ENCODE measurements at places on chromosomes 5 and 9.

GRCh38 chr9:129854588-129855110 lies 19.4 kb downstream of the USP20 start:
- no peak for DNase-seq

DNA sequence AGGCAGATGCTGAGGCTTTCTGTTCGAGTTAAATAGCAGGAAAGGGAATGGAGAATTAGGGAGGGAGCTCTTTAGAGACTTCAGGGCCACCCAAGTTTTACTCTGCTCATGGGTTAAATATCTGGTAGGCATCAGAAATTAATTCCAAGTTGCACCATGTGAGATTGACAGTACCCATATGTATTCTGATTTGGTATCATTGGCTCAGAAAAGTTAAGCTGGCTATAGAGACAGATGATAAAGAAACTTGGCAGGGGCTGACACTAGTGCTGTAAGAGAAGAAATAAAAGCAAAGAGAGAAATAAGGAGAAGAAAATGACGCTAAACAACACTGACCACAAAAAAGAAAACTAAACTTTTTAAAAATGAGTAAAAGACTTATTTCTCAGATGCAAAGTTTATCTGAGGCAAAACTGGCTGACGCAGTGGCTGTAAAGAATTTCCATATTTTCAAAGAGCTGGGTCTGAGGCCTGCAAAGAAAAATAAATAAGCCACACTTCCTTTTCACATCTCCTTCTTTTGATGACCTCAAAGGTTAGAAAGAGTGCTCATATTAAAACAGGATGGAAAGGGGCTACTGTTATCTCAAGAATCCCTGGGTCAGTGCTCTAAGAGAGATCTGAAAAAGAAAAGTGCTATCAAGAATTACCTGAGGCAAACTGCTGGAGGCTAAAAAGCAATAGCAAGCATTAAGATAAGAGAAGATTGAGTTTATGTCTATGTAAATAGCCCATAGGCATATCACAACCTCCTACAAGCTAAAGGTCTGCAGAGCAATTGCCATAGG lies 399.0 kb upstream of the MEF2C start:
- no peak for DNase-seq

DNA sequence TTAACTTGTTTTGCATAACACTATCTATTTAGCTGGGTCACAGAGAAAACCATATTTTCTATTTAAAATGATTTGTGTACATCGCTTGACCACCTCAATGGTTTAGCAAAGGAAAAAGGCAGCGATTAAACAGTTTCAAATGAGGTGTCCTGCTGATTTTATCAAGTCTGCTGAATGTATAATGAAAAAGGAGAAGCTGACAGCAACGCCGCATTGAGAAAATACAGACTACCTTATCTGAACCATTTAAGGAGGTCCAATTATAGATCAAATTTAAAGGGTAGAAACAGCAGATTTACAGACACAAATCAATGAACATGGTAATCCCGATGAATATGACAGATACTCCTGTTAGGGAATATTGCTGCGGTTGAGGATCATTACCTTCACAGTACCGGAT lies 29.6 kb downstream of the PSMB7 start:
- DNase-seq, result no peak

GRCh38 chr9:21993893-21994555 lies at the start of gene CDKN2A:
CDKN2A (minus strand) TSS chr9:21994392.
- DNase-seq, result no peak

- no peak for DNase-seq
These were observed 73.0 kb upstream of the RAI14 start for GRCh38 chr5:34583167-34583566.

GRCh38 chr9:123225374-123225813 lies 43.0 kb downstream of the STRBP start:
- DNase-seq, result peak; percentile 51

- DNase-seq, result no peak
These were observed 204.5 kb downstream of the DENND1A start for GRCh38 chr9:123725389-123725788.

DNA sequence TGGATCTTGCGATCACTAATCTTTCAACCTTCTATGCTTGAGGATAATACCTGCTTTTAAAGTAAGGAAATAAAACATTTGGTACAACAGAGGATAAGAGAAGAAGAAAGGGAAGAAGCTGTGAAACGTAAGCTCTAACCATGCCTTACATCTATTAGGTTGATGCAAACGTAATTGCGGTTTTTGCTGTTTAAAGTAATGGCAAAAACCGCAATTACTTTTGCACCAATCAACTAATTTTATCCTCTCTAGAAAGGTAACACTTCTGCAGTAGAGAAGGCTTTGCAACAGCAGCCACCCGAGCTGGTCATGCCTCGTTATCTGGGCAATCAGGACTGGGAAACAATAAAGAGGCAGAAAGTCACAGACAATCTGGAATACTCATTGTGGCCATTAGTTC lies 224.1 kb downstream of the MED10 start:
- DNase-seq, result no peak

GRCh38 chr9:87682085-87682484 lies 43.8 kb upstream of the CTSL start:
- no peak for DNase-seq

DNA sequence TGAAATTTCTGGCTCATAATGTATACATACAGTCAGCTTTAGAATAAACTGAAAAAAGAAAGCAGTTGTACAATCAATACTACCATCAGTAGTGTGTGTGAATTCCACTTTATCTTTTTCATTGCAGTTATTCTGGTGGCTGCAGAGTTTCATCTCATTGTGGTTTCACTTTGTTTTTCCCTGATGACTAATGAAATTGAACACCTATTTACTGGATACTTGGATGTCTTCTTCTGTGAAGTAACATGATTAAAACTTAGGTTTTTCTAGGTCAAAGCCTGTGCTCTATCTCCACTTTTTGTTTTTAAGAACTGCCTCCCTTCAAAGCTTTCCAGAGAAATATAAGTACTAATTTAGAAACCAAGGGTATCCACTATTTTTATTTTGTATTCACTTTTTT lies 174.3 kb downstream of the TRPM3 start:
- DNase-seq, result no peak

DNA sequence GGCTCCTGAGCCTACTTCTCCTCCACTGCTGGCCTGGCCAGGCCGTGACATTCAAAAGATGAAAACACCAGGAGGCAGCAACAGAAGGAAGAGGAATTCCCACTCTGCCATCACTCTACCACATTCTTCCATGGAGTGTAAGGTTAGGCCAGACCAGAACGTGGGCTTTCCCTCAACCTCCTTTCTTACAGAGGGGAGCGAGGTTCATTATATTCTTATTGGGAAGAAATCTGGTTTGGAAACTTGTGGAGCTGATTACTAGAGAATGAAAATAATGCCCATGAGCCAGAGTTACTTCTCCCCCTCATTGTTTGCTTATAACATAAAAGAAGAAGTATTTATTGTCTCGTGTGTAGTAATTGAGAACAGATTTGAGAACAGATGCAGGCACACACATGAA lies 136.3 kb upstream of the BASP1 start:
- DNase-seq, result no peak

- no peak for DNase-seq
These were observed 82.9 kb downstream of the ADAMTS2 start for GRCh38 chr5:179262126-179262920.

DNA sequence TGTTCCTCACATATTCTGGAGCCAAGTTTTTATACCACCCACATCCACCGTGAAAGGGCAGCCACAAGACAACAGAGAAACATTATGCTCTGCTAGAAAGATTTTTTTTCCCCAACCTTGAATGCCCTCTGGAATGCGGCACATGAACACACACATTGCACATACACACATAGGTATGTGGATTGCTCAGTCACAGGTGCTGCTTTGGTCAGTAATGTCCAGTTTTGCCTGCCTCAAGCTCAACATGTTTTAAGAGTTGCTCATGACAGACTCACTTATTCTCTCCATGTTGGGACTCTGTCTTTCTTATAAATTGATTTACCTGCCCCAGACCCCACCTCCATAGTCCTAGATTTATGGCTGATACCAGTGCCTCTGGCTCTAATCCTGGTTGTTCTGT lies 138.0 kb upstream of the ASTN2 start:
- no peak for DNase-seq

- DNase-seq, result no peak
These were observed 184.6 kb upstream of the DMAC1 start for GRCh38 chr9:7984203-7984602.

DNA sequence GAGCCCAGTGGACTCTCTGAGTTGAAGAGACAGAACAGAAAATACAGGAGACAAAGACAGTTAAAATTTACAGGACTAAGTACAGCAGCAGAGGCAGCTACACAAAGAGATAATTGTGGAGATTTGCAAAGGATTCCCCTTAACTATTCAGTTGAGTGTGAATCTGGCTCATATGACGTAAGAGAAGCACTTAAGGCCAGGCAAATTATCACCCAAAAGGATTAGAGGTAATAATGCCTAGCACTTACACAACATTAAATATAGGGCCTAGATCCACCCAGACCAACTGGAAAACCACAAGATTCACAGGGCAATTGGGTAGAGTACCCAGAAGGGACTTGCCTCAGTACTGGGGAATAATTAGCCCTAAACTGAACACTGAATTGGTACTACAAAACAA lies 41.3 kb downstream of the ADAMTS6 start:
- no peak for DNase-seq

DNA sequence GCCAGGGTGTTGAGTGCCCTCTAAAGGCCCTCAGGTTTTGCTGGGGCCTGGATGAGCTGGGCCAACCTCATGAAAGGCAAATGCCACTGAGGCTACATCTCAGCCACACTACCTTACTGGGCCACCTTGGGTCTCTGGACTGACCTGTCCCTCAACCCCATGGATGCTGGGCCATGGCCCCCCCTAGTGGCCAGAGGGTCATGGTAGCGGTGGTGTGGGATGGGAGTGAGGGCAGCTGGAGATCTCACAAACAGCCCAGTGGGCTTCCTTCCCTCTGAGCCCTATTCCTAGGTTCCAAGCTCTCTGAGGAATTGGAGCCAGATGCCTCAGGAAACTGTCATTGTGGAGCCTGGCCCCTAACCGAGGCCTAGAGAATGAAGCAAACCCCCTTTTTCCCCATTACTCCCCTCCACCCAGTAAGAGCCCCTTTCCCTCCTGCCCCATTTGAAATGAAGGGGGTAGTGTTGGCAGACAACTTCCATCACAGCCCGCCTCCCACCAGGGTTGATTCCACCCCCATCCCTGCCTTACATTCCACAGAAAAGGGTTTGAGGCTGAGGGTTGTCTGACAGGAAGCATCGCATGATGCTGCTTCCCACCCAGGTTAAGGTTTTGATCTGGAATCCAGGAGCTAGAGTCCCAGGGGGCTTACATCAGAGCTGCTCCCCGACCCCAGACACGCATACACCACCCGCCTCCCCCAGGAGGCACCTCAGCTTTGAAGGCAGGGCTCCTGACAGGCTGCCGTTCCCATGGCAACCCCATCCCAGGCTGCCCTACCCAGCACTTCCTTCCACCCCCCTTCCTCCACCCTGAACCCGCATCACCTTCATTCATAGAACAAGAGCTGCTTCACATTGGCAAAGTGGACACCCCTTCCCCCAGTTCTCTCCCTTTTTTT lies 63.9 kb downstream of the PCDH1 start:
- no peak for DNase-seq

DNA sequence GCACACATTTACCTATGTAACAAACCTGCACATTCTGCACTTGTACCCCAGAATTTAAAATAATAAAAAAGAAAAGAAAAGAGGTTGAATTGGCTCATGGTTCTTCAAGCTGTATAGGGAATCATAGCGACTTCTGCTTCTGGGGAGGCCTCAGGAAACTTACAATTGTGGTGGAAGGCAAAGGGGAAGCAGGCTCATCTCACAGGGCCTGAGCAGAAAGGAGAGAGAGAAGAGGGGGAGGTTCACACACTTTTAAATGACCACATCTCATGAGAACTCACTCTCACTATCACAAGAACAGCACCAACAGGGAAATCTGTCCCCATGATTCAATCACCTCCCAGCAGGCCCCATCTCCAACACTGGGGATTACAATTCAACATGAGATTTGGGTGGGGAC lies 214.6 kb downstream of the CDK5RAP2 start:
- DNase-seq, result no peak

- no peak for DNase-seq
These were observed 101.7 kb upstream of the NTRK2 start for GRCh38 chr9:84567805-84568204.

GRCh38 chr9:82549174-82549821 lies 513.6 kb downstream of the RASEF start:
- DNase-seq, result no peak

GRCh38 chr9:69759021-69759420 lies 790 bp downstream of the PTAR1 start:
- no peak for DNase-seq

- no peak for DNase-seq
These were observed 6.1 kb downstream of the BASP1 start for GRCh38 chr5:17223367-17224185.

GRCh38 chr5:43601454-43602260 lies 1.3 kb upstream of the NNT start:
- peak; percentile 5 for DNase-seq

DNA sequence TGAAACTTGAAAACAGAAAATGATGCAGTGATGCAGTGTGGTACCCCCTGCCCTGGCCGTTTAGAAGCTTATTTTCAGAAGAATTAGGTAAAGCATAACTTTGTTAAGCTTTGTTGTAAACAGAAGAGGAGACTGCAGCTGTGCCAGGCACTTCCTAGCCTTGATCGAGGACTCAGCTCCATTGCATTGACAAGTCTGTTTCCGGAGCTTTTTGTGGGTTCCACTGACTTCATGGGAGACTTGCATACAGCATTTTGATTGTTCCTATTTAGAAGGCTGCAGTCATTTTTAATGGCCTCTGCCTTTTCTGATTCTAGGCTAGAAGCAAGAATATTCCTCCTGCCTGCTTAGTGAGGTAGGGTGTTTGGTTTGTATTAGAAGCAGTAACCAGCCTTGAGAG lies 12.3 kb downstream of the MVB12B start:
- DNase-seq, result no peak

- no peak for DNase-seq
These were observed 6.2 kb downstream of the ETF1 start for GRCh38 chr5:138536665-138537315.

GRCh38 chr5:130978475-130978874 lies 186.6 kb downstream of the HINT1 start:
- DNase-seq, result no peak

- DNase-seq, result no peak
These were observed 616 bp downstream of the RNF130 start for GRCh38 chr5:180070756-180071530.

DNA sequence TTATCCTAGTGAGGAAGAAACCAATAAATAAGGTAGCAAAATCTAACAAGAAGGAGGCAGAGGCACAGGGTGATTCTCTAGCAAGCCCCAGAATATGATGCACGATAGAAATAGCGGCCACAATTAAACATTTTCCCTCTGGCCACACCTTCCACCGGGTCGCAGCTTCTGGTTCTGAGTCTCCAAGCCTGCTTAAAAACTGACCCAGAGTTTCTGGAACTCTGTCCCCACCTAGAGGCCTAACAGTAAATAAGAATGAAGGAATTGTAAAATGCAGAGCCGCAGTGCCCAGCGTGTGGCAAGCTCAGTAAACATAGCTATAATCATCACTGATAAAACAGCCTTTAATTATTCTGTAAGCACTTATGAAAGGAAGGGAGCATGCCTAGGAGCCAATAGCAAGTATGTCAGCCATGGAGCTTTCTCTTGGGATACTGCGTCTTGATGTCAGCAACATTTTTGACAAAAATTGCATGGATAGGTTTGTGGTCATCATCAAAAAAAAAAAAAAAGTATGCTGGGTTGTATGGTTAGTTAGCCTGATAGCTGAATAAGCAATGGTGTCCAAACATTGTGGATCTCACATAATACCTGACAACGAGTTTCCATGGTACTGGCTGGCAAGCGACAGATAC lies 465.5 kb downstream of the DNAH5 start:
- DNase-seq, result peak; percentile 18

GRCh38 chr9:112112941-112113681 lies 62.0 kb downstream of the SUSD1 start:
- DNase-seq, result peak; percentile 13

All from non-pigmented ciliary epithelial cell (primary cell).